Stimulated activated CD4-positive, alpha-beta T cell treated with anti-CD3 and anti-CD28 coated beads, Interleukin-15, amount 100 ng/mL, for 1 hour (primary cell): ENCODE measurements at places on chromosomes 2 and 18.
A peak's percentile ranks its signal among the peaks of the same experiment; 100 is the strongest.

DNA sequence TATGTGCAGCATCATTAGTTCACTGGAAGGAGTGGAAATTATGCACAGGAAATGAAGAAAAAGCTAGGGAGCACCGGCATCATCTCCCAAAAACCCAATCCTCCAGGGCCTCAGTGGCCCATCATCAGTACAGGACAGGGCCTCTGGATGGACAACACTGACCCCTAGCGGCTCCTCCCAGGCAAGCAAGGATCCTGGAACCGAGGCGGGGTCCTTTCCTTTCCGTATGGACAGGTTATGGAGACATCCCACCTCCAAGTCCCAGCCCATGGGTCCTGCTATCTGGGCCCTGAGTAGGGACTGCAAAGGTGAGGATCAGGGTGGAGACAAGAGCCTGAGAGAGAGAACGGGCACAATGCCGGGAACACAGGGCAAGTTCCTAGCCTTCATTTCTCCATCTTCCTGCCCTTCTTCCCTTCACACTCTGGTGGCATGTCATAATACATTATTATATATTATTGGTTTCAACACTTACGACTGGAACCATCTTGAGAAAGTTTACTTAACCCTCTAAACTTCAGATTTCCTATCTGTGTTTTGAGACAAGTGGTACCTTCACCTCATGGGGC, 68.2 kb downstream of the ZNF516 start:
- no peak for DNase-seq

DNA sequence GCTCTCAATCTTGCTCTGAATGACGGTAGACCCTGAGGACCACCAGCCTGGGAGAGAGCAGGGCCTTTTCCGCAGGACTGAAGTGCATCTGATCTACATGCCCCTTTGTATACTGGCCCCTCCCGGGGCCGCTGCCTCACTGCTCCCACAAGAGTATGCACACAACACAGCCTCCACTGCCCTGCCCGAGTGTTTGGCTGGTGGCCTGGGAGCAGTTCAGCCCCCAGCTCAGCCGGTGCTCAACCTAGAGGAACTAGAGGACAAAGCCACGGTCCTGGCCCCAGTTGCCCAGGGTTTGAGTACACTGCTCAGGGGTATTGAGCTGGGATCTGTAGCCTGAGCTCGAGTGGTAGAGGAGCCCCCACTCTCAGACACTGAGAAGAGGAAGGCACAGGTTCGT, 118.9 kb upstream of the CAB39 start:
- no peak for DNase-seq

GRCh38 chr2:227177592-227178336, 13.3 kb downstream of the COL4A3 start:
- DNase-seq: no peak

- no peak for DNase-seq
Observed at GRCh38 chr2:43361286-43361685, 134.9 kb upstream of the ZFP36L2 start.

DNA sequence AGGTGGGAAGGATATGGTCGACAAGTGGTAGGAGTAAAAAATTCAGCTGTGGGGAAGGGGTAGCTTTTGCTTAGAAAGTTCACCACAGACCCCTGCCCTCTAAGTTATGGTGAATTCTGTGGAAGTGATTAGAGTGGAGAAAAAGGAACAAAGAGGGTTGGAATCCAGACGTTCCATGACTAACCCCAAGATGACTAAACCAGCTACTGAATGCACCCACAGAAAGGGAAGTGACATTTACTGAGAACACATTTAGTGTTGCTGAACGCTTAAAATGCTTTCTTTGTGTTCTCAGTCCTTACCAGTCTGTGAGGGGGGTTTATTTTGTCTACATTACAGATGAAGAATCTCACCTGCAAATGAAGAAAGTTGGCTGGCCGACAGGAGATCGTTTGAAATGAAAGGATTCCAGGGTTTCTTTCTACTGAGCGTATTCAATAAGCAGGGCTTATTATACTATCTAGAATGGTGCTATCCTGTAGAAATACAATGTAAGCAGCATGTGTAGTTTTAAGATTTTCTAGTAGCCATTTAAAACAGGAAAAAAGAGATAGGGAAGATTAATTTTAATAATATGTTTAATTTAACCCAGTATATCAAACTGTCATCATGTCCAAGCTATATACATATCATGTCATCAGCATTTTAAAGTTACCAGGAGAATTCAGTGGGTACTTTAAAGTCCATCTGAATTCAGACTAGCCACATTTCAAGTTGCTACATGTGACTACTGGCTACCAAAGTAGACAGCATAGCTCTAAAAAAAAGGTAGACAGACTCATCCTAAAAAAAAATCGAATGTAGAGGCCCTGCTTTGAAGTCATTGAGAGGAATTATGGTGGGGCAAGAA, 60.1 kb downstream of the LIMS1 start:
- no peak for DNase-seq

DNA sequence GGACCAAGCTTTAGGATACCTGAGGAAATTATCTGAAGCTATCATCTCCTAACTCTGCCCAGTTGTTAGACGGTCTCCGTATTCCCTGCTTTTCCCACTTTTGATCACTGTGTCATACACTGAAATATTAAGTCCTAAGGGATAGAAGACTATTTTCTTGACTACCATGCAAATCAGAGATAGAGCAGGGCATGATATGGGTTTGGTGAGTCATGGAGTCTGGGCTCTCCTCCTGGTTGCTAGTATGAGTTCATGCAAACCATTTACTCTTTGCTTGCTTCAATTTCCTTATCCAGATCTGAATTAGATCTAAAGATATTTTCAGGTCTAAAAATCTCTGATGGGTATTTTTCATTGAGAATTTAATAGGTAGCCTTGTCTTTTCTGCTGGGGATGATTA, 55.0 kb downstream of the EHBP1 start:
- no peak for DNase-seq

- no peak for DNase-seq
Observed at GRCh38 chr2:109209412-109209811, 80.4 kb downstream of the SH3RF3 start.

DNA sequence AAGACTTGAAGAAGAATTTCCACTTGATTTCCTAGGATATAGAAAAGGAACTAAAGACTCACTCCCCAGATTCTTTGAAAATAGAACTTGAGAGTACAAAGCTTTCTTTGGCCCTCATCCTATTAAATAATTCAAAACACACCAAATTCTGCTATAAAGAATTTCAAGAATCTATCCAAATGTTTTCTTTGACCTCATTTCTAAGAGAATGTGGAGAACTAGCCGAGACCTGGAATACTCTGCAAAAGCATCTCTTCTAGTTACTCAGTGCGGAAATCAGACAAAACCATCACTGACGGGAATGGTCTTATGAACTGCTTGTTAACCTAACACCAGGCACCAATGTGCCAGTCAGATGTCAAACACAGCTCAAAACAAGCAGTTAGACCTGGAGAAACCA, 44.2 kb upstream of the ARL5A start:
- DNase-seq: no peak

GRCh38 chr2:10407841-10408648, 40.1 kb downstream of the ODC1 start:
- no peak for DNase-seq

DNA sequence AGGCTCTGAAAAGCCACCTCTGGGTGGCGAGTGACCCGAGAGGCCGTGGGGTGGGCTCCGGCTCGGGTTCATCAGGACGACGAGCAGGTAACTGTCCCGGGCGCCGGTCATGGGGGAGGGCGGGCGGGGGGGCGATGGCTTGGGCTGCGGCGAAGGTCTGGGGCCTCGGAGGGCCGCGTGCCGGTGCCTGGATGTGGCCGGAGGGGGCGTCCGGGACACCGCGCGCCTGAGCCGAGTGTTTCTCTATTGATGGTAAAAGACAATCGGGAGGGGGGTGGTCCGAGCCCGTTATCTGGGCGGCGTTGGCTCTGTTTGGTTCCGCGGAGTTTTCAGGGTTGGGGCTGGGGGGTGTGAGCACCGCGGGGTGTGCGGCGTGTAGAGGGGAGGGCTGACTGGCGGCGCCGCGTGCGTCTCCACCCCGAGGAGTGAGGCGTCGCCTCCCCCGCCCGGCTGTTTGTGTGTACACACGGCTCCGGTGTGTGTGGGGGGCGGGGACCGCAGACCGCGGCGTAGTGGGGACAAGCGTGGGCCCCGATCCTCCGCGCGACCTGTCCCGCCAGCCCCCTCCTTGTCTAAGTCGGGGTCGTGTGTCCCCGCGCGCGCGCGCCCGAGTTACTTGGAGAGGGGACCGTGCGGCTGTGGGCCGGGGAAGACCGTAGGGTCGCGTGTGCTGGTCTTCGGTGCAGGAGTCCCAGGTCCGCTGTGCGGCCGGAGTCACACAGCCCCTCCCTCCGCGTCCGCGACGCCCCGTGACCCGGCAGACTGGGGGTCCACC, 1.6 kb downstream of the CTIF start:
- no peak for DNase-seq

DNA sequence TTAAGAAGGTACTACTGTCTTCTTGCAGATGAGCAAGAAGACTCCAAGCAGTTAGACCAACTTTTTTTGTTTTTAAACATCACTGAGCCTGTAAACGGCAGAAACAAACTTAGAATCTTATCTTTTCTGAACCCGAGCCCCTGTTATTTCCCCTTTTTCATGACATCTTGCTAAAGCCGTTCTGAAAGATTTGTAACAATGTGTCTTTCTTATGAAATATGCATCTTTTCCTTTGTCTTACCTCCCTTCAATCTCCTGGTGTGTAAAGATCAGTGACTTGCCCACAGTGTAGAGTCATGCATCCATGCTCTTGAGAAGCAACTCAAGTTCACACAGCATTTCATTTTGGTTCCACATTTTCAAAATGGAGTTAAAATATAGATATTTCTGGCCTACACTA, 288.8 kb upstream of the CELF4 start:
- DNase-seq: no peak

- DNase-seq: no peak
Observed at GRCh38 chr2:60867007-60867406, 14.4 kb upstream of the REL start.

DNA sequence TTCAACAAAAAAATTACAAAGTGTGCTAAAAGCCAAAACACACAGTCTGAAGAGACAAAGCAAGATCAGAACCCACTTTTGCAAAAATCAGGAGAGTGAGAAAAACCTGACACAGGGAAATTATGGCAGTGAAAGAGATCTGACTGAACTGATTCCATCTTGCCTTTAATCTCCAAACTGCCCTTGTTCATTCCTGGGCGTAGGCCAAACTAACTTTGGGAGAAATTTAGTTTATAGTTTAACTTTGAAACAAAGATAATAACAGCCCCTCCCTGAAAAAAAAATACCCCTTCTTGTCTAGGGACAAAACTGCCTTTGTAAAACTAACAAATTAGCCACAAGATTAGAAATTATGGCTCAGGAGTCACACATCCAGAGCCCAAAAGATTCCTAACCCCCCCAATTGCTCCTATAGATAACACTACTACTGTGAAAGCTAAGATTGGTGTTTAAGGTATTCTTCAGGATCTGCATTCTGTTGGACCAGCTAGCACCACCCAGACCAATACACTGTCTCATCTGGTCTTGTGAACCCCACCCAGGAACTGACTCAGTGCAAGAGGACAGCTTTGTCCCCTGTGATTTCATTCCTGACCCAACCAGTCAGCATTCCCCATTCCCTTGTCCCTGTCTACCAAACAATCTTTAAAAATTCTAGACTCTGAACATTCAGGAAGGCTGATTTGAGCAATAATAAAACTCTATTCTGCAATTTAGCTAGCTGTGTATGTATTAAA, 226.1 kb upstream of the SH3BP4 start:
- DNase-seq: no peak

DNA sequence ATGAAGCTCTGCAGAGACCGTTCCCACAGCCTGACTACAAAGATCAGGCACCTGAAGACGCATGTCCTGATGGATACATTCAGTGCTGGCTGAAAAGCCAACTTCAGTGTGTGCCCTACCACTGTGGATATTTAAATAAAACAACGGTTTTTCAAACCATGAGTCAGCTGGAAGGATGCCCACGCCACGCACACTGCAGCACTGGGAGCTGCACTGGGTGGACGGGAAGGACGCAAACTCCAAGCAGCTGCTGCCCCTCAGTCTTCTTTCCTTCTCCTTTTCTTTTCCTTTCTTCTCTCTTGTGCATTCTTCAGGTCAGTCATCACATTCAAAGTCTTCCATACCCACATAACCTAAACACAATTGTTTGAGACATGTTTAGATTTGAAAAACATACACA, 7.9 kb downstream of the TMEM18 start:
- DNase-seq: no peak

GRCh38 chr2:59019566-59020159, 778.5 kb upstream of the FANCL start:
- no peak for DNase-seq

DNA sequence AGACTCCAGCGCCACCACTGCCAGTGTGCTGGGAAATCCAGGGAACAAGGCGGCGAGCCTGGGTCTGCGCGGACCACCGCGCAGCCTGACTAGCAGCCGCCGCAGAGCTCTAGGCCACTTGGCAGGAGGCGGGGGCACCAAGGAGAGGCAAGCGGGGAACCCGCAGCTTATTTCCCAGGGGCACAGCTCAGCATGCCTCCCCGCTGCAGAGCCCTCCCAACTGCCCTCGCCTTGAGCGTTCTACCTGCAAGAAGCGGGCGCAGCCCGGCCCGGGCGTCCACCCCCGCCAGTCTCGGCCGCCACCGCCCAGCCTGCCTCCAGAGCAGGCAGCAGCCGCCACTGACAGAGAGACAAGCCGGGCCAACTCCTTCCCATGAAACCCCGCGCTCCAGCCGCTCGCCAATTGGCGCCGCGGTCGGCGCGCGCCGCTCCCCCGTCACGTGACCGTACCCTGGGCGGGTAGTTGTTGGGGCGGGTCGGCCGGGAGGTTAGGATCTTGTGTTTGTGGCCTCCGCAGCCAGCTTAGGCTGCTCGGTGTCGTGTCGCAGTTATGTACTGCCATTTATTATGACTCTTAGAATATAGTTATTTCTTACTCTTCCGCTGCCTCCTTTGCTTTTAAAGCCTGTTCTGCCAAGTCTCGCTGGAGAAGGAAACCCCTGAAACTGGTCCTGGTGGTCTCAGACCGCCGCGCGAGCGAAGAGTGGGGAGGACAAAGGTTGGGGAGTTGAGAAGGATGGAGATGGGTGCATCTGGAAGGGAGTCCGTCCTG, at the start of gene LNPK:
Gene LNPK, minus strand, starts transcription at position 352 of the 772 bp plus-strand sequence. CDS start 6,683 bp downstream, outside the sequence.
- DNase-seq: peak; percentile 89
